ENCODE measurements at places on chromosomes 3 and 15.
A peak's percentile ranks its signal among the peaks of the same experiment; 100 is the strongest.

GRCh38 chr3:126398423-126399350 lies 4.0 kb downstream of the CFAP100 start:
- DNase-seq = no peak

- DNase-seq = no peak
Measured at GRCh38 chr3:10974746-10975375, 17.7 kb upstream of the SLC6A1 start.

- DNase-seq = no peak
Measured at GRCh38 chr3:4514321-4514720, 21.2 kb downstream of the ITPR1 start.

DNA sequence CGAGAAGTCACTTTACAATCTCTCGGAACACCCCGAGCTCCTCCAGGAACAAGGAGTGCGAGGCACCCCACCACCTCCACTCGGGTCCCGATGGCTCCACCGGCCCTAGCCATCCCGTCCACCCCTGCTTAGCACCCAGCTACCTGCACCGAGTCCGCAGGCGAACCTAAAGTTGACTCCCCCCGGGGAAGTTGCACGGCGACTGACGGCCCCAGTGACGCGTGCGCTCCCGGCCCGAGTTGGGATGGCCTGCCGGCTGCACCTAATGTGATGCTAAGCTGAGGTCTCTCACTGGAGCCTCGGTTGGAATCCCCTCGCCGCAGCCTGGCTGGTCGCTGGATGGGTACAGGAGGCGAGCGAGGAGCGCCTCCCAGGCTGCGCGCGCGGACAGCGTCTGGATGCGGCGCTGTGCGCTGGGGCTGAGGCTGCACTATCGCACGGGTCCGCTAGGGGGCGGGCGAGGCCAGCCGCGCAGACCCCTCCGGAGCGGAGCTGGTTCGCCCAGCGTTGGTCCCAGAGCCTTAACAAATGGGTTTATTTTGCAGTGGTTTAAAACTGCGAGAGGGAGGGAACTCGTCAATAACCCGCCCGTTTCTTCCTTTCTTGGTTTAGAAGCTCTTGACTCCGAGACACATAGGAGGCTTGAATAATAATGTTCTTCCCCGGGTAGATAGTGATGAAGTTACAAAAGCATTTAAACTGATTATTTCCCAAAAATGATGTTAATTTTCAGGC lies at the start of gene OXTR:
Gene OXTR, minus strand, starts transcription at position 526 of the 735 bp plus-strand sequence. CDS start 1,426 bp downstream, outside the sequence.
- no peak for DNase-seq

DNA sequence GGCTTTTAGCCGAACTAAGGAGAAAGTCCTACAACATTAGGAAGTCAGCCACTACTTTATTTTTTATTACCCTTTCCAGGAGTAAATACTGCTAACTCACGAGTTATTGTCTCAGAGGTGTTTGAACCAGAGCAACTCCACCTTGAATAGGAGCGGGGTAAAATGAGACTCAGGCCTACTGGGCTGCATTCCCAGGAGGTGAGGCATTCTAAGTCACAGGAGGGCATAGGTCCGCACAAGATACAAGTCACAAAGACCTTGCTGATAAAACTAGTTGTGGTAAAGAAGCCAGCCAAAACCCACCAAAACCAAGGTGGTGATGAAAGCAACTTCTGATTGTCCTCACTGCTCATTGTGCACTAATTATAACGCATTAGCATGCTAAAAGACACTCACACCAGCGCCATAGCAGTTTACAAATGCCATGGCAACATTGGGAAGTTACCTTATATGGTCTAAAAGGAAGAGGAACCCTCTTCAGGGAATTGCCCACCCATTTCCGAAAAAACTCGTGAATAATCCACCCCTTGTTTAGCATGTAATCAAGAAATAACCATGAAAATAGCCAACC lies 555.9 kb downstream of the IGSF11 start:
- DNase-seq = no peak

DNA sequence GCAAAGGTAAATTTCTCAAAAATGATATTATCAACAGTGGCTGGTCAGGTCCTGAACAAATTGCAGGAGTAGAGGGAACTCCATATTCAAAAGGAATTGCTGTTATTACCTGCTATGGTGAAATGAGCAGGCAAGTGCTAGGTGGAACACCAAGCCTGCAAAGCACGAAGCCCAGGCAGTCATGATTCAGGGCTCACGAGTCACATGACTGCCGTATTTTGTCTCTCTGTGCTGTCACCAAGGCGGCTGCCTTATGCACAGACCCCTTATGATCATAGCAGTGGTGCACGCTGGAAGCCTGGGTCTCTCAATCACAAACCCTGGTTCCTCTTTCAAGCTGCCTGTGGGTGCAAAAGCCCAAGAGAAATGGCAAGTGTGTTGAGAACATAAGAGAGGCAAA lies 24.4 kb downstream of the SLC12A1 start:
- DNase-seq = no peak

DNA sequence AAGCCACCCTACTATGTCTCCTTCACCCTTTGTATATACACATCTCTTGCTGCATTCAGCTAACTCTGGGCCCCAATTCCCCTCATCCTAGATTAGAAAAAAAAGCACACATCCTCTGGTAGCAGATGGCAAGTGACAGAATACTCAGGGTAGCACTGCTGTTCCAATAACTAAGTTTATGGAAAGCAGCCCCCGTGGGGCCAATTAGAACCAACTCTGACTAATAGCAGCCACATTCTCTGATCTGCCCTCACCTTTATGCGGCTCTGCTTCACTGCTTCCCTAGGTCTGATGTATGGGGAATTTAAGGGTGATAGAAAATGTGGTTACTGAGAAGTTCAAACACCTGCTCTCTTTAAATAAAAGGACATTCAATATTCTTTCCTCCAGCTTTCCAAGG lies 74.9 kb upstream of the SETMAR start:
- DNase-seq = no peak

GRCh38 chr3:186184021-186184420 lies 75.1 kb upstream of the ETV5 start:
- no peak for DNase-seq

DNA sequence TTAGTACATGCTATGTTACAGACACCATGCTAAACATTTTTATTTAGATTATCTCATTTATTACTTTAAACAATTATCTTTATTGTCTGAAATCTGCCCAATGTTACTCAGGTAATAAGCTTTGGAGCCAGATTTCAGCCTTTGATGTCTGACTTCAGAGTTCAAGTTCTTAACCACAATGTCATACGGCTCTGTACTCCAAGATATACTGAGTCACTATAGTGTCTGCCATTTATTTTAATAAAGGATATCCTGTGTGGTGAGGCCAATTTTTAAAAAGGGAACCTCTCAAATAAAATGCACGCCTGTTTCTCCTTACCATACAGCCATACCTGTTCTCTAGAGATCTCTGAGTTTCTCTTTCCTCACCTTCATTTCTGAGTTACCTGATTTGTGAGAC lies 193.1 kb downstream of the EPHA3 start:
- no peak for DNase-seq

- DNase-seq = no peak
Measured at GRCh38 chr3:182508919-182509711, 284.2 kb upstream of the ATP11B start.

DNA sequence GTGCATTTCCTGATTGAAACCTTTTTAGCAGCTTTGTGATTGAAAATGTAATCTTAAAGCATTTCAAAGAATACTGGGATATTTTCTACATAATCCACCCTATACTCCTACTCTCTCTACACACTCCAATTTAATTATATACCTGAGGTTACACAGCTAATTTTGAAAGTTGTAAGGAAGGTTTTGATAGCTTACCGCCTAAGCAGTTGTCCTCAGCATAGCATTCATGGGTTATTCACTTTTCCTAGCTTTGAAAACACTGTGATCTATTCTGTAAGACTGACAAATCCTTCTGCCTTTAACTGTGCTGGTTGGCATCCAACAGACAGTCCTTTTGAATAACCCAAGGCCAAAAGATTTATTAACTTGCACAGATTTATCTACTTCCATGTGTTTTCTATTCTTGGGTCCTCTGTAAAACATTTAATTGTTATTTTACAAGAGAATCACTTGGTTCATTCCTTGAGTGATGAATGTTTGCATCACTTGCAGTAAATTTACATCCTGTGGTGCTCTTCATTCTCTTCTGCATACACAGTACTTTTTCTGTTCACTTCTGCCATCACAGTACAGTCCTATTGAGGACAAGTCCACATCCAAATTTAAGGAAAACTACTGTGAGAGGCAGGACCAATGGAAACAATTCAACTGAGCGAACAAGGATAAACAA lies 44.8 kb downstream of the SERPINI1 start:
- no peak for DNase-seq

DNA sequence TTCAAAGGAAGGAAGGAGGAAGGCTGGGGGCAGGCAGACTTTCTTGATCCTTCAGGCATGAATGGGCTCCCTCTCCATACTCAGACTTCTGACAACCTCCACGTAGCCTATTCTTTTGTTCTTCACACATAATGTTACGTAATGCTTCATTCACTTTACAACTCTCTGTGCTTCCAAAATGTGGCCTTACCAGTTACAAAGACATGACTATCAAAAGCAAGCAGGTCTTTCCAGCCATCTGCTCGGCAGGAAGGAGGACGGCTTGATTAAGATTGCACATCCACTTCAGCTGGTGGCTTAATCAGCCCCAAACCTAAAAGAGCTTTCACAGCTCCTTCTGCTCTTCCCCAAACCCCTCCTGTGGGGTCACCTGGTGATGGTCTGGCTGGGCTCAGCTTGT lies 263.2 kb downstream of the XXYLT1 start:
- DNase-seq = no peak

GRCh38 chr15:95422255-95422654 lies 908.2 kb upstream of the NR2F2 start:
- DNase-seq = no peak

DNA sequence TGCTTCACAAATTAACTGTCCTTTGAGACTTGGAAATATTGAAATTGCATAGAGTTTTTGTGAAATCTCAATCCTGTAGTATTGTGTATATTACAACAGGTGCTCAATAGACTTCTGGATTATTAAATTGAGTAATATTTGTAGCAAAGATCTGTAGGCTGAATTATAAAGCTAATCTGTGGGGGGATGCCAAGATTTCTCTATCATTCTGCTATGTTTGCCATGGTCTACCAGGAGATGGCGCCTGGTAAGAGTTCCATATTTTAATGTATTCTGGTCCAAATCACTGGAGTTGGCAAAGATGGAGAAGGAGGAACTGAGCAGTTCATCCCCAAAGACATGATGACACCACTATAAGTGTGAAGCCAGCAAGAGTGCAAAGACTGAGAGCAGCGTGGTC lies 340.9 kb upstream of the TPRG1 start:
- no peak for DNase-seq

- DNase-seq = peak; percentile 18
Measured at GRCh38 chr3:151085889-151086483, 522 bp downstream of the MED12L start.

GRCh38 chr3:141776885-141777284 lies 13.7 kb downstream of the GRK7 start:
- no peak for DNase-seq

DNA sequence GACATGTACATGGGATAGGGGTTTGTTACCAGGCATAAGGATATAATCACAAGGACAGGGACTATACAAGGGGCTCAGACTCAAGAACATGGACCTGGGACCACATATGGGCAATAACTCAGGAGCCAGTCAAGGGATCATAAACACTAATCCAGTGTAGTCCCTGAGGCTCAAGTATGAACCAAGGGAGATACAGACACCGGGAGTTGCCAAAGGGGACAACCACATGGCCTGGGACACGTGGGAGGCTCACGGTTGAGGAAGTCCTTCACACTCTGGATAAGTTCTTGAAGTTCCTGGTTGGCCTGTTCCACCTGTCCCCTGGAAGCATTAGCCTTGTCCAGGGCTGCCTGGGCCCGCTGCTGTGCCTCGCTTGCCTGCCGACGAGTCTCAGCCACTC lies 1.8 kb upstream of the USP19 start:
- no peak for DNase-seq

DNA sequence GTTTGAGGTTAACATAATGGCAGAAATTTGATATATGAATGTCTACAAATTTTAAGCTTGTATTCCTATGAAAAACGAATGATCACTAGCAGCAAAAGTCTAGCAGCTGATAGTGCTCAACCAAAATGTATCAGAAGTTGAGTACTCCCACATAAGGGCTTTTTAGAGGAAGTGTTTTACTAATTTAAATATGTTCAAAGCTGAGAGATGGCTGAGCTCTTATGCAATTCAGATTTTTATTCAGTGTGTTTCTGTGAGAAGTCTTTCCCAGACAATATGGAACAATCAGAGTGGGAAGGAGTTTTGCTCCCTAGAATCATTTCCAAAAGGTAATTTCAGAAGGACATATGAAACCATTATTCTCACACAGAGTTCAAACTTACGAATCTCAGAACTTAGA lies 327.0 kb downstream of the ZPLD1 start:
- no peak for DNase-seq

GRCh38 chr3:190012314-190012782 lies 108.3 kb downstream of the P3H2 start:
- DNase-seq = no peak

- no peak for DNase-seq
Measured at GRCh38 chr15:58865425-58865880, 68.0 kb downstream of the SLTM start.

- no peak for DNase-seq
Measured at GRCh38 chr3:48187579-48188265, 495 bp downstream of the CDC25A start.

DNA sequence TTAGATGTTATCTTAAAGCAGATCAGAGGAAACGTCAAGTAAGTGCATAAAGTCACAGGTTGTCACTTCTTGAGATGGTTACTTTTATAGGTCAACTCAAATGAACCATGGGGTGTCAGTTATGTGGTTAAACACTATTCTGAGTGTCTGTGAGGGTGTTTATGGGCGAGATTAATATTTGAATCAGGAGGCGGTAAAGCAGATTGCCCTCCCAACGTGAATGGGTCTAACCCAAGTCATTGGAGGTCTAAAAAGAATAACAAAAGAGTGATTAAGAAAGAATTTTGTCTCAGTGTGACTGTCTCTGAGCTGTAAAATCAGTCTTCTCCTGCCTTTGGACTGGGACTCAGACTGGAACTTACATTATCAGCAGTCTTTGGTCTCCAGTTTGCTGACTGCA lies 977.5 kb downstream of the NAALADL2 start:
- DNase-seq = no peak

Data from naive thymus-derived CD8-positive, alpha-beta T cell (primary cell).